ENCODE measurements at places on chromosomes 6 and 20.
A peak's percentile ranks its signal among the peaks of the same experiment; 100 is the strongest.

DNA sequence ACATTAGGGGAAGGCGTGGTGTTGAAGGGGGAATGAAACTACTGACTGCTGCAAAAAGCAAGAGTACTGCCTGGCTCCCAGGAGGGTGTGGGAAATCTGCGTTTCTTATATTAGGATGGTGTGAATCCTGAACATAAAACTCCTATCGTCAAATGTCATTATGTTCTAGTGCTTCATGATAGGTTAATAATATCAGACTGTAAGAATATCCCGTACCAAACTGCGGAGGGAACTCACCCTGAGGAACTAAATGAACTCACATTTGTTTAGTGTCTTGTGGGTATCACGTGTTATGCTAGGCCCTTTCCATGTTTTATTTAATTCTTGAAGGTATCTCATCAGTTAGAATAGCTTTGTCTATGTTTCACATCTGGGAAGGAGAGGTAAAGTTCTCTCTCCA is 610.7 kb downstream of the QKI start:
- DNase-seq = no peak

DNA sequence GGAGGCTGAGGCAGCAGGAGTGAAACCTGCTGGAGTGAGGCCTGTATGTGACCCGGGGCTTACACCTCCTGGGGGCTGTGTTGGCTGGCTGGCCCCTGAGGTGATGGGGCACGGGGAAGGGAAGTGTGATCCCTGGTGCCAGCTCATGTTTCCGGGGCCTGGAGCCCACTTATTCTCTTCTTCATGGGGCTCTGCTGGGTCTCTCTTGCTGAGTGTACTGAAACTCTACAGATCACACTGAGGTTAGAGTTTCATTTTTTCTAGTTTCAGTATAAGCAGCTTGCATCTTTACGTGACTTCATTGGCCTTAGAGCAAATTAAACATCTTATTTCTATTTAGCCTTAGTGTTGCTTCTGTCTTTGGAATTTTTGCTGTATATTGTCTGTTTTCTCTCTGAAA is 96.2 kb downstream of the ANKS1A start:
- DNase-seq = no peak

- DNase-seq = no peak
Observed at GRCh38 chr6:46170357-46171289, at the start of gene ENPP5. Gene ENPP5 (minus strand): TSS chr6:46170980. CDS start chr6:46168262, 2,718 bp downstream.

- peak; percentile 22 for DNase-seq
Observed at GRCh38 chr6:163367497-163368183, 46.9 kb upstream of the QKI start.

- peak; percentile 66 for DNase-seq
Observed at GRCh38 chr6:19301980-19302379, 535.2 kb upstream of the ID4 start.

DNA sequence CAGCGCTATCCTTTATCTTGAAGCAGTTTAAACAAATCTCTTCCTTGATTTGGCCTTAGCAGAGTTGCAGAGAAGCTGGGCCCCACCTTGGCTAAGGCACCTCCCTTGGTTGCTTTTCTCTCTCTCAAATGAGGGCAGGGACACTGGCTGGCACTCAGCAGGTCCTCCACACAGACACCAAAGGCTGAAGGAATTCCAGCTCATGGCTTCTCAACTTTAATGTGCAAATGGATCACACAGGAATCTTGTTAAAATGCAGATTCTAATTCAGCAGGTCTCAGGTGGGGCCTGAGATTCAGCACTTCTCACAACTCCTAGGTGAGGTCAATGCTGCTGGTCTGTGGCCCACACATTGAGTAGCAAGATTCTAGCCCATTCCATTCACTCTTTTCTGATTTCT is 25.7 kb downstream of the RIMS4 start:
- no peak for DNase-seq

DNA sequence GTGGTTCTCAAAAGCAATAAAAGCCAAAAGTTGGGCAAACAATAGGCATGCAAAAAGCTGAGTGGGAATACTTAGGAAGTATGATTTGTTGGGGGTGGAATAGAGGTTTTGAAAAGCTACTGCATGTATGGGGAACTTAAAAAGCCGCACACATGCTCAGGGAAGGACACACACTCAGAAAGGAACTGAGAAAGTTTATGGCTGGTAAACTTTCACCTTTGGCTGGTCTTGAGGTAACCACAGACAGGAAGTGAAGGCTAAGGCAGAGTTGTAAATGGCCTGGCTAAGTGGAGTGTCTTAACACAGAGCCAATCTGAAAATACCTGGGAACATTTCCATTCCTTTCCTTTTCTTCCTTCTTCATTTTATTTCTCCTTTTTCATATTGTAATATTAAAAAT is 134.5 kb upstream of the EXOC2 start:
- DNase-seq = no peak

DNA sequence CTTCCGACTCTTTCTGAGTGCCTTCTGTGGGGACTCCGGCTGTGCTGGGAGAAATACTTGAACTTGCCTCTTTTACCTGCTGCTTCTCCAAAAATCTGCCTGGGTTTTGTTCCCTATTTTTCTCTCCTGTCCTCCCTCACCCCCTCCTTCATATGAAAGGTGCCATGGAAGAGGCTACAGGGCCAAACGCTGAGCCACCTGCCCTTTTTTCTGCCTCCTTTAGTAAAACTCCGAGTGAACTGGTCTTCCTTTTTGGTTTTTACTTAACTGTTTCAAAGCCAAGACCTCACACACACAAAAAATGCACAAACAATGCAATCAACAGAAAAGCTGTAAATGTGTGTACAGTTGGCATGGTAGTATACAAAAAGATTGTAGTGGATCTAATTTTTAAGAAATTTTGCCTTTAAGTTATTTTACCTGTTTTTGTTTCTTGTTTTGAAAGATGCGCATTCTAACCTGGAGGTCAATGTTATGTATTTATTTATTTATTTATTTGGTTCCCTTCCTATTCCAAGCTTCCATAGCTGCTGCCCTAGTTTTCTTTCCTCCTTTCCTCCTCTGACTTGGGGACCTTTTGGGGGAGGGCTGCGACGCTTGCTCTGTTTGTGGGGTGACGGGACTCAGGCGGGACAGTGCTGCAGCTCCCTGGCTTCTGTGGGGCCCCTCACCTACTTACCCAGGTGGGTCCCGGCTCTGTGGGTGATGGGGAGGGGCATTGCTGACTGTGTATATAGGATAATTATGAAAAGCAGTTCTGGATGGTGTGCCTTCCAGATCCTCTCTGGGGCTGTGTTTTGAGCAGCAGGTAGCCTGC is 4.8 kb downstream of the PIM1 start:
- DNase-seq = no peak

GRCh38 chr6:43821101-43821886 is 51.3 kb downstream of the VEGFA start:
- DNase-seq = no peak

DNA sequence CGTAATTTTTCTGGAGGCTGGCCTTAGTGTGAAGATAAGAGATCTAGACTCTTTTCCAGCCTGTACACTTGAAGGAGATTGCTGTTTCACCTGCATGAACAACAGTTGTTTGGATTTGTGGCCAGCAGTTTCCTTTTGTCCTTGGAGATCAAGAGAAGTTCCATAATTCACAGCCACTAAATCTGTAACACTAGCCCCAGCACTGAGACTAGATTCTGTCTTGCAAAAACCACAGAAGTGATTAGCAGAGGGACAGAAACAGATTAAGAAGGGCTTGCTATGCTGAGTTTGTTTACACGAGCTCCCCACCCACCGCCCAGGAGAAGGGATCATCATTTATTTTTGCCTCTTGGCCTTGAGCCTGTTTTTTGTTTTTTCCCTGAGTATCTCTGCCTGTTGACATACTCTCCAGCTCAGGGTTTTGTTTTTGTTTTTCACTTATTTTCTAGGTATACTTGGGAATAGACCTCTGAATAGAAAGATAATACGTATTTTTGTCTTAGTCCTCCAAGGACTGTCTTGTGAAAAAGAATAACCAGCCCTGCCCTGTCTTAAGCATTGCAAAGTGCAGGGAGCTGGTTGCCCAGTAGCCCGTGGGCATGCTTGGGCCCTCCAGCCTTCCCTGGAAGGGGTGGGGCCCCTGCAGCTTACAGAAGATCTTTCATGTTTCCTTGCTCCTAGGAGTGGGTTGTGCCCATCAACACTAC is 93.1 kb upstream of the SOX4 start:
- no peak for DNase-seq

DNA sequence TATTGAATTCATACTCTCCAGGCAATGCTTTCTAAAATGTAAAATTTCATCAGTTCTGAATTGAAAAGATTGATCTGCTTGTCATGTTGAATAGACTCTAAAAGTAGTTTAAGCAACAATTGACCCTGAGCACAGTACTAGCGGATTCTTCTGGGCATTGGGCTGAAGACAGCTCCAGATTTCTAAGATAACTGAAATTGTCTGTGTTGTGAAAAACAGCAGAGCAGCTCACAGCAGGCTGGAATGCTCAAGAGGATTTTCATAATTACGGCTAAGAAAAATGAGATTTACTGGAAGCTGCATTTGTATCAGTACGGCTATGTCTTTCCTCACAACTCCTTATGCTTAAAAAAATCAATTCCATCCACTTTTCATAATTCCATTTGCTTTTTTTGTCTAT is 373.7 kb downstream of the HACE1 start:
- no peak for DNase-seq

- DNase-seq = peak; percentile 96
Observed at GRCh38 chr6:82144852-82145340, 102.6 kb downstream of the IBTK start.

DNA sequence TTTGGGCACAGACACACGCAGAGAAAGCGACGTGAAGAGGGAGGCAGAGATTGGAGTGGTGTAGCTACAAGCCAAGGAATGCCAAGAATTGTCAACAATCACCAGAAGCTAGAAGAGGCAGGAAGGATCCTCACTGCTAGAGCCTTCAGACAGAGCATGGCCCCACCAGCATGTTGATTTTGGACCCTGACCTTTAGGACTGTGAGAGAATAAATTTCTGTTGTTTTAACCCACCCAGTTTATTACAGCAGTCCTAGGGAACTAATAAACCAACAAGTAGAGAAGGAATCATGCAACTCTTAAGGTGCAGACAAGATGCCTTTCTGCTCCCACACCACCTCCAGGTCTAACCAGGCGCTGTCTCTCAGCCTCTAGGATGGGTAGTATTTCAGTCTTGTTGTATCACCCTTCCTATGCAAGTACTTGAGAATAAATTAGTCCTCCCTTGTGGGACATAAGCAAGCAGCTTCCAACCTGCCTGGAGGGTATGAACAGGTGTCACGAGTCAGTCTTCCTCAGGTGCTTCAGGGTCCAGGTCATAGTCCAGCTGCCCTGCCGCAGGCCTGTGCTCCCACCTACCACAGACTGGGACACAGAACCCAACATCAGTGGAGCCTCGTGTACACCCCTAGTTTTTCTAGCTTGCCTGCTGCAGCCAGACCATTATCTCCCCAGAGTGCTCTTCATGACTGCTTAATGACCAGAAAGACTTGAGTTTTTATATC is 46.4 kb upstream of the CCN2 start:
- DNase-seq = peak; percentile 62

DNA sequence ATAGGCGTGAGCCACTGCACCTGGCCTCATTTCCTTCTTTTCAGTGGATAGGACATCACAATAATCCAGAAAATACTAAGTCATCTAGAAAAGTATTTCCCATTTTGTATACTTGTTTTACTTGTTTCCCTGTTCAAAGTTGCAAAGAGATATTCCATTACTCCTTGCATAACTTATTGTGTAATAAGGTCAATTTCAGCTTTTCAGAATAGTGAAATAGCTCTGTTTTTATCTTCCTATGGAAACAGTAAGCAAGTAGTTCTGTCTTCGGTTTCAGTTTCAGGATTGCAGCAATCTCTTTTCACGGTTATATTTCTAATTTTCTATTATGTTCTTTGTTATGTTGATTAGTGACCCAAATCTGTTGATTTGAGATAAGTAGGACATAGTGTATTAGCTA is 6.0 kb downstream of the STX11 start:
- no peak for DNase-seq

Measured in fibroblast of skin of back (primary cell).